GM23248 (cell line): ENCODE measurements at places on chromosomes 2 and 18.

DNA sequence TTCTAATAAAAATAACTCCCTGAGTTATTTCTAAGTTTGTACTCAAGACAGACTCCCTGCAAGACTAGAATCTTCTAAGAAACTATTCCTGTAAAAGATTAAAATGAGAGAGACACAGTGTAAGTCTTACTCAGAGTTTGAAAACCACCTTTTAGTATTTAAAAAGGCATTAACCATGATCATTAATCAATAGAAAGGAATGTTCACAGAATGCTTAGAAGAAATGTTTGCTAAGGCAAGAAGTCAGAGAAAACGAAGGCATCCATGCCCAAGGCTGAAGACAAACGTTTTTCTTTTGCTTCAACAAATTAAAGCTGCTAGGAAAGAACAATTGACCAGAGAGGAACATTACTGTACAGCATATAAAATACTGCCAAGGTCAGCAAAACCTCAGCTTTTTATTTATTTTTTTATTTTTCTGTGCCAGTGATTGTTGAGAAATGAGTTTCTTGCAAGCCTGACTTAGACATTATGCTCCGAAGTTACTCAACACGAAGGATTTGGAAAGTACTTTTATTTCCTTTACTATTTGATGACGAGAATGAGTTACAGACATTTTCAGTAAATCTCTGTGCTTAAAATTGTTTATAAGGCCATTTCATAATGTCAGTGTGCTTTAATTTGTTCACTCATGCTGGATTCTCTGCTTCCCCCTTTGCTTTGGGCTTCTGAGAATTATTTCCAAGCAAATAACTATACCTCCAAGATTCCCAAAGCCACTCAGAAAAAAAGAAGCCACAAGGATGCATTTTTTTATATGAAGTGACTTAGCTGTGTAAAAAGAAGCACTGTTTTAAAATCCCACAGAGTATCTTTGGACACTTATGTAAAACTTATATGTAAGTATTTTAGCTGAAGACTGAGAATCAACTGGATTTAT lies 20.5 kb downstream of the RND3 start:
- DNase-seq: peak; percentile 82

GRCh38 chr18:54100920-54101470 lies 123.5 kb downstream of the MBD2 start:
- peak; percentile 40 for DNase-seq

GRCh38 chr2:215764441-215765048 lies 248.8 kb downstream of the MREG start:
- DNase-seq: peak; percentile 75

GRCh38 chr2:201406077-201406662 lies 45.1 kb downstream of the TRAK2 start:
- peak; percentile 89 for DNase-seq

GRCh38 chr18:62663731-62664336 lies 51.5 kb upstream of the PHLPP1 start:
- peak; percentile 65 for DNase-seq

- DNase-seq: no peak
Measured at GRCh38 chr2:43183743-43184142, 42.7 kb downstream of the ZFP36L2 start.

DNA sequence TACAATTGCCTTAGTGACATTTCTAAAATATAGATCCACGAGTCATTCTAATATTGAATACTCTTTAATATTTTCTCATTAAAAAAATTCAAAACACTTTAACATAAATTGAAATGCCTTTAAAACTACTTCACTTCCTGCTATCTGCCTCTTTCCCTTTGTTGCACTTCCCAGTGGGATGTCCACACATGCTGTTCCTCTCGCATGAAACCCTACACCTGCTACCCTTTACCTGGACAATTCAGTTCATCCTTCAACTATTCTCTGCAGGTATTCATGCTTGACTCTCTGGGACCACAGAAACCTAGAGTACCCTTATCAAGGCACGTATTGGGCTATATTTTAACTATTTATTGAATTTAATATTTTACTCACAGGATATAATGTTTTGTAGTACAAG lies 373.3 kb upstream of the GALNT5 start:
- no peak for DNase-seq

GRCh38 chr2:22153931-22154613 lies 1030.3 kb downstream of the TDRD15 start:
- DNase-seq: no peak

DNA sequence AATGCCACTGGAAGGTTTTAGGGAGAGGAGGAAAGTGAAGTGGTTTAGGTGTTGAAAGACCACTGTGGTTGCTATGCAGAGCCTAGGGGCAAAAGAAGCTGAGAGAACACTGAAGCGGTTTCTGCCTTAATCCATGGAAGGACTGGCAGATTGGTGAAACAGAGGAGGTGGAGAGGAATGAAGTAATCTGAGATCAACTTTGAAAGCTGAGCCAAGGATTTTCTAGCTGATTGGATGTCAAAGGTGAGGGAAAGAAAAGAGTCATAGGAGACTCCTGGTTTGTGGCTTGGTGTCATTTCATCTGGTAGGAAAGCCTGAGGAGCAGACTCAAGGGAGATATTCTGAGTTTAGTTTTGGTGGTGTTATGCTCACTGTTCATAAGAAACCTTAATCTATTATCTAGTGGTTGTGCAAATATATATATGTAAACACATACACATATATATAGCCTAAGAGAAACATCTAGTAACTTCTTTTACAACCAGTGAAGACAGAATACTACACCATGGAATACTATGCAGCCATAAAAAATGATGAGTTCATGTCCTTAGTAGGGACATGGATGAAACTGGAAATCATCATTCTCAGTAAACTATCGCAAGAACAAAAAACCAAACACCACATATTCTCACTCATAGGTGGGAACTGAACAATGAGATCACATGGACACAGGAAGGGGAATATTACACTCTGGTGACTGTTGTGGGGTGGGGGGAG lies 134.1 kb upstream of the CREB1 start:
- DNase-seq: no peak

GRCh38 chr2:86476092-86476491 lies 34.9 kb downstream of the KDM3A start:
- peak; percentile 84 for DNase-seq

GRCh38 chr2:238919307-238919706 lies 71.4 kb downstream of the TWIST2 start:
- no peak for DNase-seq

DNA sequence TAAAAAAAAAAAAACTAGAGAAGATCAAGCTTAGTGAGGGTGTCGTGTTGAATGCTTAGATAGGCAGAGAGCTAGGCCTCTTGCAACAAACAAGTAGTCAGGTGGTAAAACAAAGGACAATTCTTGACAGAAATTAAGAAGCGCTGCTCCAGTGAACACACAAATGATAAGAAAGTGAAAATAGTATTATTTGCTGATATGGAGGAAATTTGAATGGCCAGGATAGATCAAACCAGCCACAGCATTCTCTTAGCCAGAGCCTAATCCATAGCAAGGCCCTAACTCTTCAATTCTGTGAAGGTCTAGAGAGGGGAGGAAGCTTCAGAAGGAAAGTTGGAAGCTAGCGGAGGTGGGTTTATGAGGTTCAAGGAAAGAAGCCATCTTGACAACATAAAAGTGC lies 121.0 kb downstream of the SNTG2 start:
- no peak for DNase-seq

GRCh38 chr2:10658041-10658913 lies 31.5 kb downstream of the NOL10 start:
- peak; percentile 73 for DNase-seq

- DNase-seq: peak; percentile 24
Measured at GRCh38 chr18:74457043-74457724, at the start of gene DIPK1C. Gene DIPK1C, minus strand, starts transcription at chr18:74457308. Its CDS starts 49 bp downstream, at chr18:74457259.

- DNase-seq: no peak
Measured at GRCh38 chr2:174544156-174544555, 53.4 kb downstream of the WIPF1 start.

- no peak for DNase-seq
Measured at GRCh38 chr2:71821856-71822255, 325.8 kb downstream of the CYP26B1 start.

DNA sequence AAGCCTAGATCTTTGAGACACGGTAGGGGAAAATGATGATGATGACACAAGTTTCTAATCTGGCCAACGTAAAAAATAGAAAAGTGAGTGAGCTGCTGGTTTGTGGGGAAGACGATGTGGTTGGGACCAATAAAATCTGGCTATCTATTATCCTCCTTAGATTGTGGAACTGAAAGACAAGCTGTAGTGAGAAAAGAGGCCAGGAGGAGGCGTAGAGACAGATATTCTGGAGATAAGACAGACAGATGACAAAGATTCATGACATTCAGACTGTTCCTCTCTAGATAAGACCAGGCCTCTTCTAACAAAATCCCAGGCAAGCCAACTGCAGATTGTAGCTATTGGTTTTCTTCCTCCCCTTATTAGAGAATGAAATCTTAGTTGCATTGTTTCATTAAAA lies 376.3 kb upstream of the UBE2E3 start:
- DNase-seq: peak; percentile 19

DNA sequence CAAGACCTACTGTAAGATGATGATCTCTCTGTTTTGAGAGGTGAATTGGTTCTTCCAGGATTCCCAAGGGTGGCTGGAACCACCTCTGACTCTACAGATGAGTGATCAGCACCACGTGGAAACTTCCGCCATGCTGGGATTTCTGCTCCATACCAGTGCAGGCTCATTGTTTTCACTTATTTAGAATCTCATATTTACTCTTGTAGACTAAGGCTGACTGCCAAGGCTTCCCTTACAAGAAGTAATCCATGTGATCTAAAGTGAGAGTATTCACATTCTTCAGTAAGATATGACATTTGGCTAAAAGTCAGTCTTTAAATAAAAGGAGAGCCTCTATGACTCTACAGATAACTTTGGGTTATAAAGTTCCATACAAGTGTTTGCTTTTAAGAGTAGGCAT lies 322.9 kb upstream of the RAB12 start:
- no peak for DNase-seq

- peak; percentile 16 for DNase-seq
Measured at GRCh38 chr2:223314811-223315210, 262.8 kb downstream of the KCNE4 start.

- DNase-seq: no peak
Measured at GRCh38 chr2:86238354-86238753, 39.1 kb downstream of the MRPL35 start.

DNA sequence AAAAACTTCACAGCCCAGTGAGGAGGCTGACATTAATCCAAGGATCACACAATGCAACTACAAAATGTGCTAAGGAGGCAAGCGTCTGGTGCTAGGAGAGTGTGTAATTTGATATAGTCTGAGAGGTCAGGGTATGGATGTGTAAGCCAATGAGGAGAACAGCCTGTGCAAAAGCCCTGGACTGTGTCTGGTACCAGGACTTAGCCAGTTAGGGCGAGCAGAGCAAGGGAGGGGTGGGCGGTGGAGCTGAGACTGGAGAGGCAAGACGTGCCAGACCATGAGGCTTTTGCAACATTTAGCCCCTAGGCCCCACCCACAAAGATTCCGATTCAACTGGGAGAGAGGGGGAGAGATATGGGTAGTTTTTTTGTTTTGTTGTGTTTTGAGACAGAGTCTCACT lies 33.5 kb upstream of the SPRED2 start:
- no peak for DNase-seq

DNA sequence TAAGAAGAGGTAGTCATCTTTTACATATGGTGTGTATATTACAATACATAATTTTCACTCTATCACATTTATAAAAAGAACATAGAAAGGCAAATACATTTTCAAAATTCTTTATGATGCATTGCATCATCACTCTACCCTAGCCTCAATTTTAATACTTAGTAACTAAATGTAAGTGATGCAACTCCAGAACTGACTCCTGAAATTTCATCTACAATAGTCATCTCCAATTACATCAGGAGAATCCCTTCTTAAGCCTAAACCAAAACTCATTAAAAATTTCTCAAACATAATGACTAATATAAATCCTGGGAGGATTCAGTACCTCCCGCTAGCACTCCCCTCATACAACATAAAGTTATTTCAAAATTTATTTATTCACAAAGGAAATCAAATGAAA lies 15.9 kb downstream of the TMX3 start:
- peak; percentile 47 for DNase-seq

DNA sequence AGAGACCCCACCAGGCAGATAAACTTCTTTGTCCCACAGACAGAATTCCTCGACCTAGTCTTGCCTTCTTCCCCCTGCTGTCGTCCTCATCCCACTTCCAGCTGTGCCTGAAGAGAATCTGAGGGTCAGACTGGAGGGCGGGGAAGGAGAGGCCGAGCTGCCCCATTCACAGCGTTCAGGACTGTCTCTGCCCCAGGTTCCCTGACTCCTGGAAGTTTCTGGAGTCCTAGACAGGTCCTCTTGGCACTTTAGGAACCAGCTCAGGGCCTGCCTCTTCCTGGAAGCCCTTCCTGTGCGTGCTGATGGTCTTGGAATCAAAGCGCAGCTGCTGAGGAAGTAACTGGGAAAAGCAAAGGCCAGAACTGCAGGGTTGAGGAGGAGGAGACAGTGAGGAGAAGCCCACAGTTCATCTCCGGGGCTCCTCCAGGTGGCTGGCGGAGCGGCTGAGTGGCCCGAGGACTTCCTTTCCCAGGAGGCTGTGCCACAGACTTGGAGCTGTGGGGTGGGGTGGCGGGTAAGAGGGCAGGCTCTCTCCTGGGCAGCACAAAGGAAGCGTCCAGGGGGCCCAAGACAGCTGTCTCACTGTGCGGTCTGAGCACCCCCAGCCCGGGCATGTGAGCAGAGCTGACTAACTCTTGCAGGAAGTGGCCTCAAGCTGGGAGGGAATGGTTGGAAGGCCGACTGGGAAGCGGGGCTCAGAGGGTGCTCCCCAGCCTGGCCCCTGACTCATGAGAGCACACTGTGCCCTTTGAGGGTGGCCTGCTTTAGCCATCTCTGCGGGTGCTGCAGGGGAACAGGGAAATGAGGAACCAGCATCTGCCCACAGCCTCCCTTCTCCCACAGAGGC lies 39.5 kb downstream of the SDC1 start:
- DNase-seq: no peak

DNA sequence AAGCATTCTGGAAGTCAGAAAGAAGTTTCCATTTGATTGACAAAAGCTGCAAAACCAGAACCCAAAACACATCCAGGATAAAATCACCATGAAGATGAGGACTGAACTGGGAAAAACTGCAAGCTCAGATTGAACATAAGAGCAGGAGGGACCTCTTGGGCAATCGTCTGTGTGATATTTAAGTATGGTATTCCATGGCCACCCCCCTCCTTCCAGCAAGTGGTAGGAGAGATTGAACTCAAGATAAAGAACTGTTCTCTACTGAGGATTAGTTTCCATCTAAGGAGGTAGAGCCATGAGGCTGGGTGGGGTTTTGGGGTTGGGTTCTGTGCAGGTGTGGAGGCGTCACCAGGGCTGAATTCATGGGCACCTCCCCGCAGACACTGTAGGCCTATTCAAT lies 251.1 kb downstream of the NCKAP5 start:
- DNase-seq: no peak

- DNase-seq: no peak
Measured at GRCh38 chr18:49580279-49580678, 18.4 kb downstream of the LIPG start.

- DNase-seq: peak; percentile 58
Measured at GRCh38 chr2:32360416-32360815, 3.6 kb downstream of the BIRC6 start.

GRCh38 chr2:18589354-18589753 lies at the start of gene NT5C1B:
Gene NT5C1B, minus strand, starts transcription at chr2:18589569. Its CDS starts 101 bp downstream, at chr2:18589468.
- DNase-seq: no peak

- DNase-seq: peak; percentile 81
Measured at GRCh38 chr18:79964330-79965118, at the start of gene HSBP1L1. Gene HSBP1L1, plus strand, starts transcription at chr18:79964643. Its CDS starts 93 bp downstream, at chr18:79964736.

- DNase-seq: peak; percentile 66
Measured at GRCh38 chr18:27750014-27750413, 426.9 kb downstream of the CDH2 start.

GRCh38 chr2:43086451-43087221 lies 139.8 kb downstream of the ZFP36L2 start:
- peak; percentile 99 for DNase-seq
